ENCODE measurements at places on chromosomes 16 and 17.

GRCh38 chr16:4570086-4570485 lies 13.9 kb downstream of the C16orf96 start:
- DNase-seq: no peak

DNA sequence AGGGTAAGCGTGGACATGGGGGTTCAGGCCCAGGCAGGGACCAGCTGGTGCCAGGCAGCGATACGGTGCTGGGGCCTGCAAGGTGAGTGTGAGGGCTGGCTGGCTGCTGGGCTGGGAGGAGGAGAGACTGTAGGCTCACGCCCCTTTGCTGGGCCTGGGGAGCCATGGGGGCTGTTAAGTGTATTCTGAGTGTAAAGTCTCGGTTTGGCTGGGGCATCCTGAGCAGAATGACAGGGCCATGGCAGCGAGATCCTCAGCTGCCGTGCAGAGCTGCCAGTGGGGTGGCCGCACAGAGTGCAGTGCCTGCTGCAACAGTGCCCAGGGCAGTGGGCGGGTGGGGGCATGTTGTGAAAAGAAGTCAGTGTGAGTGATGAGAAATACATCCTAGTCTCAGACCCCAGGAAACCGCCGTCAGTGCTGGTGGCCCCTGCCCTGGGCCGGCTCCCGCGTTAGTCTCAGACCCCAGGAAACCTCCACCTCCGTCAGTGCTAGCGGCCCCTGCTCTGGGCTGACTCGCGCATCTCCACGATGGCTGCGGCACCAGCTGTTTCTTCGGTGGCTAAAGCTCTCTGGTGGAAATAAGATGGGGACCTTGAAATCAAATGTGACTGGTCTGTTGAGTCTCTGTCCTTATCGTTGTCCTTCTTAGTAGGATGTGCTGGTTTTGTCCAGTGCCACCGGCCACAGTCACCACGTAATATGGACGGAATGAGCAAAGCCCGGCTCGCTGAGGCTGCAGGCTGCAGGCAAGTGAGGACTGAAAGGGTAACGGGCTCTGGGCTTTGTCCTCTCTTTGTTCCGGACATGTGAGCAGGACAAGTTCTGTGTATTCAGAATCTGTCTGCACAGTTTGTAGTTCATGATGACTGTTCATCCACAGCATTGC lies 22.9 kb downstream of the ACSF3 start:
- DNase-seq: no peak

- DNase-seq: no peak
Measured at GRCh38 chr16:71687861-71688260, 36.6 kb downstream of the PHLPP2 start.

GRCh38 chr16:74487634-74488495 lies 66.6 kb upstream of the CLEC18B start:
- DNase-seq: no peak

GRCh38 chr17:51397361-51398127 lies 137.2 kb downstream of the UTP18 start:
- no peak for DNase-seq

DNA sequence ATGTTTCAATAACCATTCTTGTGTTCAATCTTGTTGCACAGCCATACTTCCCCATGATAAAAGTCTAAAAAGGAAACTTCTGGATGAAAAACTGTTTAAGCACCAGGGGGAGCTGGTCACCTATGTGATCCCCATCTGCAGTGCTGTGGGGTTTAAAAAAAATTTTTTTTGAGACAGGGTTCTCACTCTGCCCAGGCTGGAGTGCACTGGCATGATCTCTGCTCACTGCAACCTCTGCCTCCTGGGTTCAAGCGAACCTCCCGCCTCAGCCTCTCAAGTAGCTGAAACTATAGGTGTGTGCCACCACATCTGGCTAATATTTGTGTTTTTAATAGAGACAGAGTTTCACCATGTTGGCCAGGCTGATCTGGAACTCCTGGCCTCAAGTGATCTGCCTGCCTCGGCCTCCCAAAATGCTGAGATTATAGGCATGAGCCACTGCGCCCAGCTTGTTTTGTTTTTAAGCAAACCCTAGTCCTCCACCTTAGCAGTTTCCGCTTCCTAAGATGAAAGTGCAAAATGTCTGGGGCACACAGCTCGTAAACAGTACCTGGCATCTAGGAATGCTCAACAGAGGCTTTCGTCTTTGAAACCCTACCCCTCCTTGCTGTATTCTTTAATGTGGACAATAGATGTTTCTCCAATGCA lies 25.4 kb downstream of the DNAJA2 start:
- peak; percentile 71 for DNase-seq

DNA sequence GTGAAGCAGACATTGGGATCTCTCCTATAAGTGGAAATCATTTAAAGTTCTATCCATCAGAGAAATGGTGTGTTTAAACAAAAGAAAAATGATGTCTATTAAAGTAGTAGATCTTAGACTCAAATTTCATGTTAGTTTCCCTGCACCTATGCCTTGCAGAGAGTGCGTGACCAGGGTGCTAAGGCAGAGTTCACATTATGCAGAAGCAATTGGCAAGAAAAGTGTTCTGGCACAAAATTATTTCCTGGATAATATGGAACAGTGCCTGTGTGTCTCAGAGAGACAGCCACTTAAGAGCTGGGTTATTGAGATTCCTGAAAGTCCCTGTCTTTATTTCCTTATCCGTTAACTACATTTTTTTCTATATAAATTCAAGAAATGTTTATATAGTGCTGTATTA lies 457.0 kb downstream of the CDH8 start:
- no peak for DNase-seq

DNA sequence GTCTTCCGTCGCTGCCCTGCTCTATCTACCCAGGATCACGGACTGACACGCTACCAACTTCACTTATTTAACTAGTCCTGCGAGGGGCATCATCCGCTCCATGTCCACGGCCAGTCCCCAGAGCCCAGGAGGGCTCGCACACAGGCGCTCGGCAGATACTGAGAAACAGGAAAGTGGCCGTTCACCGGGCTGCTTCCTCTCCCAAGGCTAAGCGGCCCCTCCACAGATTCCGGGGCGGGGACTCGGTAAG lies 388 bp downstream of the OXLD1 start:
- DNase-seq: peak; percentile 59

DNA sequence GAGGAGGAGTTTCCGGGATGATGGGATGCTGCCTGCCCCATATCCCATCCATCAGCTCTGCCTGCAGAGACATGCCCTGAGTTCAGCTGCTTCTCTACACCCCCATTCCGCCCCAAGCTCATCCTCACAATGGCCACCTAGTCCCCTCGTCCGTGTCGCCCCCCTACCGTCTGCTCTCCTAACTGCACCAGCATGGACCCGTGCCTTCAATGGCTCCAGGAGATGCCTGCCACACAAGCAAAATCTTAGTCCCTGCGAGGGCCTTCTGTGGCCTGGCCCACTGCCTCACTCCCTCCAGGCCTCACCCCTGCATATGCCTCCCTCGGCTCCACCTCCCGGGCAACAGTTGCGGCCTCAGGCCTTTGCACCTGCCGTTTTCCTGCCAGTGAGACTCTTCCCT lies 1.8 kb upstream of the TELO2 start:
- no peak for DNase-seq

- DNase-seq: no peak
Measured at GRCh38 chr17:76022285-76022684, 4.8 kb downstream of the EVPL start.

DNA sequence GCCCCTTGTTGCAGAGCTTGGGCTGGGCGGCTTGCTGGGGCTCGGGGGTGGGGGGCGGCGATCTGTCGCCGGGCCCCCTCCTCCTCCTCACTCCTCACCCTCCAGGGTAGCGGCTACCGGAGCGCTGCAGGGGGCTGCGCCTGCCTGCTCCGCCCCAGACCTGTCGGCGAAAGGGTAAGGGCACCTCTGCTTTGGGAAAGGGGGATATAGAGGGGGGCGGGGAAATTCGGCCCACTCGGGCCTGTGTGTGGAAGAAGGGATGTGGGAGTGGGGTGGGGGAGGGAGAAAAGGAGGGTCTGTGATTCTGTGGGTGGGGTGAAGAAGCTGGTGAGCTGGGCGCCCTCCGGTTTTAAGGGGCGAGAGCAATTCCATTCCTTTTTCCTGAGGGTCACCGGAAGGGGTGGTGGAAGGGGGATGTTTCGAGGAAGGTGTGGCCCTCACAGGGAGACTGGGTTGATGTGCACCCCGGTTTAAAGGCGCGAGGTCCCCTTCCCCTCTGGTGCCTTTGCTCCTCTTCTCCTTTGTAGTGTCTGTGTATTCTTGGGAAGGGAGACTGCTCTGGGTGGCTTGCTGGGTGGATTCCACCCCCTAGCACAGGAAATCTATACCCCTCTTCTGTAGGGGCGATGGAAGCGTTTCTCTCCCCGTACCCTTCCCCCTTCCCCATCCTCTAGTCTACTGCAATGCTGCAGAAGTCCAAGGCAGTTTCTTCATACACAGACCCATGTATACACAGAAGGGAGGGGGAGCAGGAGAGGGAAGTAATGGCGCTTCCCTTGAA lies 878 bp downstream of the TAOK1 start:
- peak; percentile 83 for DNase-seq

DNA sequence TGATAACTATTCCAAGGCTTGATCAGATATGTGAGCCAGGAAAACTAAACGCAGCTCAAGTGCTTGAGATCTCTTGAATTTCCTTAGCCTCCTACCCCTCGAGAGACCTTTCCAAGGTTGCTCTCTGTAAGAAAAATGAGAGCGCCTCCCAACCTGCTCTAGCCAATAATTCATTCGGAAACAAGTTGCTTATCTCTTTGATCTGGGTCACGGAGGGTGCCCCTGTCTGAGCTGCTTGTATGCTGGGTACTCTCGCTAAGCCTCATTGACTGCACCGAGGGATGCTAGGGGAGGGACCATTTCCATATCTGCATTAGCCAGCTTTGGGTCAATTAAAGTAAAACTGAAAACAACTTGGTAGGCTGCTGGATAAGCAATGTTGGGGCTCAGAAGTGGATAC lies 70.1 kb upstream of the SHISA6 start:
- peak; percentile 0 for DNase-seq

- no peak for DNase-seq
Measured at GRCh38 chr17:16516594-16517051, 24.6 kb upstream of the LRRC75A start.

DNA sequence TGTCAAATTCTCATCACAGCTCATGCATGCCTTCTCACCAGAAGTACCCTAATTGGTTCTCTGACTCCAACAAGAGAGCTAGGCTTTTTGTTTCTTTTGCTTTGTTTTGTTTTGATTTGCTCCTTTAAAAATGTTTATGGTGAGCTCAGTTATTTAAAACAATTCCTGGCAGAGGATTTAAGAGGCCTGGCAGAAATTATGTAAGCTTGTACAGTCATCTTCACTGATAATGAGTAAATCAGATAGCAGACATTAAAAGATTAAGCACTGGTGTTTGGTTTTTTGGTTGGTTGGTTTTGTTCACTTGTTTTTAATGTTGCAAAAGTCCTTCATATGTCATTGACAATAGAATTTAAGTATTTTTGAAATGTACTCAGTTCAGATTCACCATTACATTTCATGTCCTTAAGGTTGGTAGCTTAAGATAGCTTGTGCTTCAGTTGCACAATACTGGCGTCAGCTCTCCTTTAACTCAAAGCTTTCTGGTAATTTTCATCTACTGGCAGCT lies 378.9 kb downstream of the CDH13 start:
- no peak for DNase-seq

GRCh38 chr16:17416461-17417311 lies 54.1 kb downstream of the XYLT1 start:
- no peak for DNase-seq

DNA sequence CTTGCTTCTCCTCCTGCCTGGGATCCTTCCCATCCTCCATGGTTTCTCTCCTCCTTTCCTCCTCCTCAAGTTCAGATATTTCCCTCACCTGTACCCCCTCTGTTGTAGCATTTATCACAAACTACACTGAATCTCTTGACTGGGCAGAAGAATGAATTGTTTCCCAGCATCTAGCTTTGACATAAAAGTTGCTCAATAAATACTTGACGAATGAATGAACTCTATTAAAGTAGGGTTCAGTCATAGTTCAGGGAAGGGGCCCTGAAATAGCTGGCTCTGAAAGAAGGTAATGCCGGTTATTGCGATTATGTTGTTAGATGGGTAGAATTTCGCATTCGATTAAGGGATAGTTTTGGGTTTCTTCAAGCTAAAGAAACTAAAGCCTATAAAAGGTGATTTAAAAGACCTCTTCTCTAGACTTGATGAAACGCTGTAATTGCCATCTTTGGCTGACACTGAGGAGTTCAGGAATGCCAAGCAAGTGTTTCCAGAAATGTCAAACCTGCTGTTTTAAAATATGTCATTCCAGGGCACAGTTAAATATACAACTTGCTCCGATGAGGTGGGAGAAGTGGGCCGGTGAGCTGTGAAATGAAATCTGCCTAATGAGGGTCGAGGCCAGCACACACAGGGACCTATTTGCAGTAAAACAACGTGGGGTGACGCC lies 1.0 kb upstream of the CPD start:
- DNase-seq: no peak

- DNase-seq: no peak
Measured at GRCh38 chr16:28858421-28858820, 5.2 kb upstream of the SH2B1 start.

DNA sequence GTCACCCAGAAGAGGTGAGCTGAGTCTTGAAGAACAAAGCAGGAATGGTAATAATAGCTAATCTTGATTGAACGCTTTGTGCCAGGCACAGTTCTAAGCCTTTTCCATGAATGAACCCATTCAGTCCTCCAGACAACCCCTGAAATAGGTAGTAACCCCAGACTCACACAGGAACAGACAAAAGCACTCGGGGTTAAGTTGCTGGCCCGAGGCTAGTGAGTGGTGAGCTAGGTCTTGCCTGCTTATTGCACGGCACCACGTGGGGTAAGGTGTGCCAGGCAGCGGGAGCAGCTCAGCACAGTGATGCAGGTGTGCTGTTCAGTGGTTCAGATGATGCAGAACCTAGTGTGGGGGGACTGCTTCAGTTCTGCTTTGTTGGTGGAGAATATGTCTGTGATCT lies 181.6 kb downstream of the RAB11FIP4 start:
- DNase-seq: no peak

- no peak for DNase-seq
Measured at GRCh38 chr17:45895304-45895968, 1.1 kb downstream of the MAPT start.

- DNase-seq: no peak
Measured at GRCh38 chr17:73539166-73539565, 105.1 kb downstream of the SDK2 start.

- DNase-seq: no peak
Measured at GRCh38 chr16:55248058-55248457, 75.9 kb upstream of the IRX6 start.

GRCh38 chr17:50268743-50269275 lies 5.5 kb upstream of the TMEM92 start:
- DNase-seq: no peak

DNA sequence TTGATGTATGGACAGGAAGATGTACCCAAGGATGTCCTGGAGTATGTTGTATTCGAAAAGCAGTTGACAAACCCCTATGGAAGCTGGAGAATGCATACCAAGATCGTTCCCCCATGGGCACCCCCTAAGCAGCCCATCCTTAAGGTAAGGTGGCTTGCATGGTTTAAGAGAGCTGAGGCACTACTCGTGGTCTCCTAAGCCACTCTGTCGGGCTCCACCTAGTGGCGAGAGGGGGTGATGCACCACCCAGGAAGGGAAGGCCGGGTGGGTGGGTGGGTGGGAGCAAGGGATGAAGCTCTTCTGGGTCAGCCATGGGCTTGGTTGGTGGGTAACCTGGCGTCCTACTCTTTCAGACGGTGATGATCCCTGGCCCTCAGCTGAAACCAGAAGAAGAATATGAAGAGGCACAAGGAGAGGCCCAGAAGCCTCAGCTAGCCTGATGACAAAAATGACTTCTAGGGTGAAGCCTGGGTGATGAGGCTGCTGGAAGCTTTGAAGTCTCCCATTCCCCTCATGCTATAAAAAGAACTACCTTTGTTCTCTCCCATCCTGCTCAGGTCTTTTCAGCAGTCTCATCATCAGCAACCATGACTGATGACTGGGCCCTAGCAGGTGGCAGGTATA lies 21.5 kb downstream of the GPR179 start:
- DNase-seq: peak; percentile 57

GRCh38 chr16:3880623-3881498 lies at the start of gene CREBBP:
Gene CREBBP (minus strand): TSS chr16:3880713. CDS start chr16:3879916, 797 bp downstream.
- DNase-seq: peak; percentile 94
